DMS153 (cell line): ENCODE measurements at places on chromosomes 2 and 18.
A peak's percentile ranks its signal among the peaks of the same experiment; 100 is the strongest.

GRCh38 chr2:238494573-238494961, 67.8 kb downstream of the ASB1 start:
- DNase-seq = no peak

GRCh38 chr2:240638512-240639160, 13.4 kb downstream of the GPR35 start:
- no peak for DNase-seq

- DNase-seq = no peak
These were observed 110.9 kb downstream of the NAB1 start for GRCh38 chr2:190759749-190760213.

- no peak for DNase-seq
These were observed 985.8 kb upstream of the NRXN1 start for GRCh38 chr2:52017646-52018235.

- no peak for DNase-seq
These were observed 72.0 kb downstream of the KCNF1 start for GRCh38 chr2:10983711-10984110.

DNA sequence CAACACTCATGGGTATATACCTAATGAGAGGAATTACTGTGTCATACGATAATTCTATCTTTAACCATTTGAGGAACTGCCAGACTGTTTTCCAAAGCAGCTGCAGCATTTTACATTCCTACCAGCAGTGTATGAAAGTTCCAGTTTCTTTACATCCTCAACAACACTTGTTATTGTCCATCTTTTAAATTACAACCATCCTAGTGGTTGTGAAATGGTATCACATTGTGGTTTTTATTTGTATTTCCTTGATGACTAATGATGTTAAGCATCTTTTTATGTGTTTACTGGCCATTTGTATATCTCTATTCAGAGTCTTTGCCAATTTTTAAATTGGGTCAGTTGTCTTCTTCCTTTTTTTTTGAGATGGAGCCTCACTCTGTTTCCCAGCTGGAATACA, 4.0 kb upstream of the CKAP2L start:
- no peak for DNase-seq

- DNase-seq = peak; percentile 78
These were observed 813 bp upstream of the MEIS1 start for GRCh38 chr2:66433945-66434678.

GRCh38 chr2:96663829-96664228, 21.3 kb downstream of the FER1L5 start:
- no peak for DNase-seq

DNA sequence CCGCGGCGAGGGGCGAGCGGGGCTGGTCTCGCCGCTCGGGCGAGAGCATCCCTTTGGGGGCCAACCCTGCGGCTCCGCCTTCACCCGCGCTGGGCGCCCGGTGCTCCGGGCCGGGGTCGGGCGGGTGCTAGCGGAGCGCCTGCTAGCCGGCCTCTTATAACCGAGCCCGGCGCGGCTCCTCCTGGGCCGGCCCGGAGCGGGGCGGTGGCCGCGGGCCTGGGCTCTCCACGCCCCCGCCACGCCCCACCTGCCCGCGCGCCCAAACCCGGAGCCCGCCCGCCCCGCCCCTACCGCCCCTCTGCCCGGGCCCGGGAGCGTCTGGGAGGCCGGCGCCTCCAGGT, at the start of gene FOXI3:
Gene FOXI3, minus strand, starts transcription at position 129 of the 341 bp plus-strand sequence. CDS start 158 bp downstream, outside the sequence.
- no peak for DNase-seq

DNA sequence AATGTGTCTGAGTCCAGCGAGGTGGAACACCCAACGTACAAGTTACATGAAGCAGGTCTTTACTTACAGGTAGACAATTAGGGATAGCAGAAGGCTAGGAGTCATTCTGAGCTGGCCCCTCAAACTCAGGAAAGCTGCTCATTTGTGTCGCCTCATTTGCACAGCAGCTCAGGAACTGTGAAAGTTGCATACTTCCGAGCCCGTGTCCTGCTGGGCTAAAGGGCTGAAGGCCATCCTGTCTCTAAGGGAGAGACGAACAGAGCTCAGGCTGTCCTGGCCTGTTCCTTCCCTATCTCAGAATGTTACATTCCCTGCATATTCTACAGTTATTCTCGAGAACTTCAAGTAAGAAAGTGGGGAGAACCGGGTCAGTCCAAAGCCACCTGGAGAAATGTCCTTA, 99.0 kb downstream of the FAM124B start:
- no peak for DNase-seq

DNA sequence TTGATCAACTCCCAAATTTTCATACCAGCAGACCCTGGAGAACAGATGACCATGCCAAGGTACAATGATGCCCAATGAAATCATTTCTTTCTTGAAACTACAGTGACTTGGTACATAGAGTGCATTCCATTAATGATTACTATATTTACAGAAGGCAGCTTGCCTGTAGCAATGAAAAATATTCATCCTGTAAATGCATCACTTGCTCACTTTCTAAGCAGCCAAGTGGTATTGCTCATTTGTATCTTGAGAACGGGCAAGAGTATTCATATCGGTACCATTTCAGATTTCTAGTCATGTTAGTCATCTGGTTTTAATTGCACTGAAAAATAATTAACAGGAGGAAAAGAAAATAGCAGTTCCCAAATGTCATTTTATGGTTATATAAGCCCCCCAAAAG, 59.6 kb downstream of the VIL1 start:
- DNase-seq = no peak

GRCh38 chr2:53987336-53987921, 16.6 kb upstream of the PSME4 start:
- DNase-seq = peak; percentile 96

GRCh38 chr2:66895206-66895605, 460.3 kb downstream of the MEIS1 start:
- DNase-seq = no peak

DNA sequence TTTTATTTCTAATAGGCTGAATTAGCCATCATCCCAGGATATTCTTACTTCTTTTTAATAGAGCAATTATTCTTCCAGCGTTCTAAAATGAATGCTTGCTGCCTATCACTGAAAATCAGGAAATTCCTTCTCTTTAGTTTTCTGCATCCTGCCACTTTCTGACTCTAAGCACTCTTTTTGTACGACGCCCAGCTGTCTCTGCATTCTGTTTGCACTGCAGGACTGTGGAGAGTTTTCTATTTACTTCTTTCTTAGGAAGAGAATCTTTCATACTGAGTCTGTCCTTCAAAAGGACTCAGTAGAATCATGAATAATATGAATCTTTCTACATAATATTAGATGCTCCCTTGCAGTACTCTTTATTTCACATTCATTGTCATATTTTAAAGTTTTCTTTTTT, 360.4 kb upstream of the DSEL start:
- no peak for DNase-seq

DNA sequence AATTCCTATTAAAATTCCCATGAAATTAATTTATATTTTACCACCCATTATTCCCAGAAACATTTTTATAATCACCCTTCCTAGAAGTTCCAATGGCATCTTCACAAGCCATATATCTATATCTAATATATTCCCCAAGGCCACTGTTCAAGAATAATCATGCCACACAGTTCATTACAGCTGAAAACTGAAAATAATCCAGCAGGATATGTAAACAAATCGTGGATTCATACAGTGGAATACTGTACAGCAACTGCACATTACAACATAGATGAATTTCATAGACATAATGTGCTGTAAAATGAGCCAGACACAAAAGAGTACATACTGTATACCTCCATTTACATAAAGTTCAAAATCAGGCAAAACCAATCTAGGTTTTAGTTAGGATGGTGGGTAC, 63.9 kb upstream of the SERPINE2 start:
- DNase-seq = no peak

DNA sequence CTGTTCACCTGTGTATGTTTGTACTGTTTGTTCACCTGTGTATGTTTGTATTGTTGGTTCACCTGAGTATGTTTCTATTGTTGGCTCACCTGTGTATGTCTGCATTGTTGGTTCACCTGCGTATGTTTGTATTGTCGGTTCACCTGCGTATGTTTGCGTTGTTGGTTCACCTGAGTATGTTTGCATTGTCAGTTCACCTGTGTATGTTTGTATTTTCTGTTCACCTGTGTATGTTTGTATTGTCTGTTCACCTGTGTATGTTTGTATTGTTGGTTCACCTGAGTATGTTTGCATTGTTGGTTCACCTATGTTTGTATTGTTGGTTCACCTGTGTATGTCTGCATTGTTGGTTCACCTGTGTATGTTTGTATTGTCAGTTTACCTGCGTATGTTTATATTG, 14.6 kb downstream of the ADI1 start:
- peak; percentile 99 for DNase-seq

DNA sequence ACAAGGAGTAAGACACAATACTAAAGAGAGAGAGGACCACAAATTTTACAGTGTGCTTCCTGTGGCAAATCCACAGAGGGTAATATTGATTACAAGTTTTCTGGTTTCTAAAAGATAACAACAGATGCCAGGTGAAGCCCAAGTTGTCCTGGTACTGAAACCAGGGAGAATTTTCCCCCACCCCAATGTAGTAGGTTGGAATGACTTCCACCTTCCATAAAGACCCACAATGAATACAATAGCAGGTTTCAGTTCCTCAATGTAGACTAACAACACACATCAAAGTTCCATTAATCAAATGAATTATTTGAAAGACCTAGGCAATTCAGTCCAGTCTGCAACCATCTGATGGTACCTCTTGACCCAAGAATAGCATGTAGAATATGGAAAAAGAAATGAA, 44.0 kb upstream of the TMEM247 start:
- no peak for DNase-seq

- DNase-seq = no peak
These were observed 188.7 kb upstream of the SALL3 start for GRCh38 chr18:78790960-78791359.

- no peak for DNase-seq
These were observed 18.1 kb upstream of the ATOH8 start for GRCh38 chr2:85735691-85736090.

- no peak for DNase-seq
These were observed 112.1 kb downstream of the MCFD2 start for GRCh38 chr2:46803547-46803878.

DNA sequence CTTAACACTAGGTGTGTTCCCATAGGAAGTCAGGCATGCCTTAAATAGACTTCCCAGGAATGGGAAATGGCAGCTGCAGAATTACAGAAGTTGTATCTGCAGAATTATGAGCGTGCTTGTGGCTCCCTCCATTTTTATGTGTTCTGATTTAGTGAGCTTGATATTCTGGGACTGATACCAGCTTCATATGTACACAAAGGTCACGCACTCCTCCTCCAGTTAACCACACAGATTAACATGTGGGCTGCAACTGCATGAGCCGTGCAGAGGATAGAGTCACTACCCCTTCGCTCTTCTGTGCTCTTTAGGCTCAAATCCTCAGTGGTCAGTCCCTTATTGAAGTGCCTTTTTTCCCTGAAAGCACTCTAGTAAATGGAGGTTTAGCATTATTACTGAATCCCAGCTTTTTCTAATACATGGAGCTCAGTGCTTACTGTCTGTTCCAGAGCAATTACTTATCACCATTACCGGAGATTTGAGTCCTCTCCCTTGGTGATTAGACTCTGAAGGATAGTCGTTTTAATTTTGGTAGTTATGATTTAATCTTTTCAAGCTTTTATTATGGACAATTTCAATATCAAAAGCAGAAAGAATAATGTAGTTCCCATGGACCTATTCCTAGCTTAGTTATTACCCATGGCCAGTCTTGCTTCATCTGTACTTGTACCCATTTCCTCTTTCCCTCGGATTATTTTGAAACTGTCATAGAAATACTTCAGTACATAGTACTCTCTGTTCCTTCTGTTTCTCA, 238.3 kb downstream of the PRKCE start:
- DNase-seq = no peak

DNA sequence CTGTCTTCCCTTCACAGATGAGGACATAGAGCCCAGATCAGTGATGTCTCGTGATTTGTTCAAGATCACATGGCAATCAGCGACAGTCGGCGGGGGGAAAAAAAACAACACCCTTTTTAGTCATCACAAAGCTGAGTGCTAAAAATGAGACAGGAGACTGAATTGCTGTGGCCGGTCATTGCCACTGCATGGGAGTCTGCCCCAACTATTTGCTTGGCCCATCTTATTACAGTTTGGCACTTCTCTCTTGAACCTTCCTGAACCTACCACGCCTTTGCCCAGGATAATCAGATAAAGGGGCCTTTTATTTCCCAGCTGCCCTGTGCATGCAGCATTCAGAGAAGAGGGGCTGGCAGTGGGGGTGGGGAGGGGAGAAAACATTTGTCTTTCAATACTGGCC, 42.7 kb downstream of the SETBP1 start:
- no peak for DNase-seq

DNA sequence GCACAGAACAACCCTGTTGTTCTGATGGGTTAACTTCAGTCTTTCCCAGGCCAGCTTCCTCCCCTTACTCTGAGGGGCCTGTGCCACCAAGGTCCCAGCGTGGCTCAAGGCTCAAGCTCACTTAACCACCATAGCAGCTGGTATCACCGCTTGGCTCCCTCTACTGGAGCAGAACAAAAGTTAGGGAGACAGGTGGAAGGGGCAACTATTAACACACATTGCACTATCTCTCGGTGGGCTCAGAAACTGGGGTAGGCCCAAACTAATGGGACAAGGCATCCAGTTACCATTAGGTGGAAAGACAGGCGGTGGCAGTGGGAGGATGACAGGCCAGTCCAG, 88.7 kb upstream of the ATL2 start:
- DNase-seq = no peak

GRCh38 chr18:7023063-7023580, 94.5 kb downstream of the LAMA1 start:
- DNase-seq = no peak

- no peak for DNase-seq
These were observed 99.0 kb downstream of the DYSF start for GRCh38 chr2:71552356-71552755.

DNA sequence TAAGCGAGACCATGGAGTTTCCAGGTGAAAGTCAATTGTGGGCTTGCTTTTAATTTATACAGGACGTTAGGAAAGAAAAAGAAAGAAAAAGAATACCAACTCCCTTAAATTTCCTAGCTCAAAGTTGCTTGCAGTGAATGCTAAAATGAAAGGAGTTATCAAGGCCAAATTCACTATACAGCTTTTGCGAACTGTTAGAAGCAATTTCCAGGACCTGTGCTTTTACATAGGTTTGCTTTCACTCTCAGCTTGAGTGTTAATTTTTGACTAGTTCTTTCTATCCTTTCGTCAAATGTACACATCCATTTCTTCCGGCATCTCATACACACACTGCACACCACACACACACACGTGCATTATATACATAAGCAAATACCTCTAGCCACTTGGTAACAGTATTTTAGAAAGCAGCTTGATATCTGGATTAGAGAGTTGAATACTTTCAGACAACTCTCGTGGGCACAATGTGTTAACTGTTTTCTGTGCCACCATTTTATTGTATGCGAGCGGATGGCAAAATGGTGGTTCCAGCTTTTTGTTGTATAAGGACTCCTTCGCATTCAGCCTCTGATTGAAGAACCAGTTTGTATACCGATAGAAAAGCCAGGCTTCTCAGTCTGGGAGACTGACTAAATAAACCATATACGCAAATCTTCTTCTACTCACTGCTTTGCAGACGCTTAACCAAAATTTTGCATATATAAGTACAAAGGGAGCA, 381.8 kb downstream of the MTX2 start:
- peak; percentile 59 for DNase-seq
